Left renal pelvis (tissue), 4 donors: ENCODE measurements at places on chromosomes 1 and 21. TPM values are rescaled to one million over a fixed set of nuclear protein-coding genes. Genes with fewer than 3 reads are reported as not detected.

The PRCC gene
- 133 TPM for polyA plus RNA-seq

The TSPAN2 gene
- 36.0 TPM for polyA plus RNA-seq

The TMPRSS15 gene
- 0.23 TPM for polyA plus RNA-seq

The S100A7 gene
- polyA plus RNA-seq = not detected

The PALMD gene
- 25.9 TPM for polyA plus RNA-seq

The S100A13 gene
- polyA plus RNA-seq = 152 TPM

The CD52 gene
- 2.7 TPM for polyA plus RNA-seq

The OR10Z1 gene
- polyA plus RNA-seq = 0.03 TPM

The TDRD5 gene
- 5.6 TPM for polyA plus RNA-seq

The CHIA gene
- polyA plus RNA-seq = not detected

The PDPN gene
- polyA plus RNA-seq = 19.4 TPM

The ARHGAP29 gene
- polyA plus RNA-seq = 93.0 TPM

The GUCA2B gene
- not detected for polyA plus RNA-seq

The OR2T35 gene
- polyA plus RNA-seq = not detected

The IGSF5 gene
- 0.99 TPM for polyA plus RNA-seq

The TSPEAR gene
- 0.44 TPM for polyA plus RNA-seq

The OR2T2 gene
- polyA plus RNA-seq = not detected

The NCF2 gene
- 3.8 TPM for polyA plus RNA-seq

The SLAMF7 gene
- polyA plus RNA-seq = 0.30 TPM

The CXADR gene
- polyA plus RNA-seq = 43.1 TPM

The CHODL gene
- 86.6 TPM for polyA plus RNA-seq

The KIF17 gene
- polyA plus RNA-seq = 2.9 TPM

The SH3D21 gene
- 19.3 TPM for polyA plus RNA-seq

The PADI2 gene
- polyA plus RNA-seq = 0.35 TPM

The TSTD1 gene
- polyA plus RNA-seq = 75.7 TPM

The FCRL3 gene
- 0.26 TPM for polyA plus RNA-seq

The XCL1 gene
- not detected for polyA plus RNA-seq

The HTR1D gene
- 0.48 TPM for polyA plus RNA-seq

The PRAMEF7 gene
- not detected for polyA plus RNA-seq

The MPL gene
- polyA plus RNA-seq = 0.64 TPM

The SERPINC1 gene
- 5.5 TPM for polyA plus RNA-seq

The SERTAD4 gene
- 21.7 TPM for polyA plus RNA-seq

The ST6GALNAC3 gene
- 27.3 TPM for polyA plus RNA-seq

The KRTAP15-1 gene
- not detected for polyA plus RNA-seq

The TPTE gene
- not detected for polyA plus RNA-seq

The FAAH gene
- 31.1 TPM for polyA plus RNA-seq

The C1orf141 gene
- polyA plus RNA-seq = not detected

The MIGA1 gene
- polyA plus RNA-seq = 22.1 TPM

The SPRR2A gene
- 0.57 TPM for polyA plus RNA-seq

The ATP5IF1 gene
- polyA plus RNA-seq = 338 TPM

The TSPAN1 gene
- 1.6 TPM for polyA plus RNA-seq

The MFN2 gene
- polyA plus RNA-seq = 69.5 TPM

The RGSL1 gene
- polyA plus RNA-seq = 0.20 TPM

The LCE1B gene
- not detected for polyA plus RNA-seq

The LPAR3 gene
- polyA plus RNA-seq = 1.2 TPM

The SSX2IP gene
- polyA plus RNA-seq = 37.5 TPM

The GPR157 gene
- 0.81 TPM for polyA plus RNA-seq

The CRABP2 gene
- polyA plus RNA-seq = 111 TPM

The HCN3 gene
- 11.7 TPM for polyA plus RNA-seq

The KCNN3 gene
- polyA plus RNA-seq = 2.3 TPM

The C1orf87 gene
- polyA plus RNA-seq = not detected

The SYNC gene
- 2.5 TPM for polyA plus RNA-seq

The BSND gene
- 3.6 TPM for polyA plus RNA-seq

The MIXL1 gene
- polyA plus RNA-seq = 0.31 TPM

The FAM131C gene
- polyA plus RNA-seq = 1.7 TPM

The SLAMF8 gene
- 1.1 TPM for polyA plus RNA-seq

The CELA3B gene
- polyA plus RNA-seq = not detected
